ENCODE measurements at places on chromosomes 4 and X. TPM values are rescaled to one million over a fixed set of nuclear protein-coding genes. Genes with fewer than 3 reads are reported as not detected.

SLC26A1 gene
- 0.21 TPM for total RNA-seq

DNA sequence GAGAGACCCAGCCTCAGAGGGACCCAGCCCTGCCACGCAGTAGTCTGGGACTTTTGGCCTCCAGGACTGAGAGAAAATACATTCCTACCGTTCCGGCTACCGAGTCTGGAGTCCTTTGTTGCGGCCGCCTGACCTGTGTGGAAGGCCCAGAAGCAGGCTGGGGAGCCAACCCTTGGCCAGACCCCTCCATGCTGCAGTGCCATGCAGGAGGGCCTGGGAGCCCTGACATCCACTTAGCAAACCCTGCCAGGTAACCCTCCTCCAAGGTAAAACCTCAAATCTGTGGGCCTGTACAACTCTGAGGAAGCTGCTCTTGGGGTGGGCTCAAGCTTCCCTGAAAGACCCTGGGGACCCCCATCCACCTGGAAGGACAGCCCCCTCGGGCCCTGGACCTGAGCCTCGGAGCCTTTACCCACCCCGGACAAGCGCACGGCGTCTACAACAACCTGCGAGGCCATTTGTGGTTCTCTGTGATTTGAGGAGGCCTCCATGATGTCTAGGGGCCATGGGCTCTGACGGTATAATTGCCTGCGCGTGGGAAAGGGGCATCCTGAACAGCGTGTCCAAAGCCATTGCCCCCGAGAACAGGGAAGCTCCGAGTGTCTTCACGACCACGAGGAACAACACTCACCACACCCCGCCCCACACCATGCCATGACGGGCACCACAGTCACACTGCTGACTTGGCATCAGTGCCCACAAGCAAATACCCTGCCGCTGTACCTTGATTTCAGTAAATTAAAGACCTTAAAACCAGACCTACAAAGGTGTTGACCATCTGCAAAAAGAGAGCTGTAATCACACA is 58.7 kb downstream of the ZFYVE28 start:
- H3K4me3 ChIP-seq: no peak overlapping the region
- H3K27me3 ChIP-seq: no peaks in the 10 kb centered on the region
- H3K4me1 ChIP-seq: peaks cover 12% of the 10 kb centered on the region
- H3K27ac ChIP-seq: no peak overlapping the region
- no peak for DNase-seq

DNA sequence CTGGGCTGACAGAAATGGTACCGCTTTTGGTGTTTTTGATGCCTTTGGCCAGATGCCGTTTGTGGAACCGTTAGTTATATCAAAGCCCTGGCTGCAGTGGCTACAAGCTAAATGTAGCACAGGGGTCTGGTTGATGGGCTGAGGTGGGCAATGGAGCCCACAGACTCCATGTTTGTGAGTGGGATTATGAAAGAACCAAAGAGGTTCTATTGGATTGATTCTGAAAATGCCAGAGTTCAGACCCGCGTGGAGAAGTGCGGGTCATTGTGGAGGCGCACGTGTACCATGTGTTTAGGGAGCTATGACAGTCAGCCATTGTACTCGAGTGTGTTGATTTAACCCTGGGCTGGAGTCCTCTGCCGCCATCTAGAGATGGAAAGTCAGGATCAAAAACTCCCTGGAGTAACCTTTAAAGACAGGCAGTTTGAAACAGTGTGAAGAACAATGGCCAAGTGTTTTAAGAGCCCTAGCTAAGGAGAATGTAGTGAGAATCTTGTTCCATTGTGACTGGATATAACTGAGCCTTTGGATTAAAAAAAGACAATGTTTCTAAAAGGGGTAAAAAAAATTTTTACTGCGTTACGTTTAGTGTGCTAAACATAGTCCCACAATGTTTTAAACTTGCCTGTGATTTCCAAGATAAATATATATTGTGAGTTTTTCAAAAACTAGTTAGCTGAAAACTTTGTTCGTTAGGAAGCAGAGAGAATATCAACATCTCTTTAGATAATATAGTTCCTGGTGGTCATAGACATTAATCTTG is 12.7 kb downstream of the ART3 start:
- no peaks in the 10 kb centered on the region for H3K36me3 ChIP-seq
- DNase-seq: no peak
- H3K4me3 ChIP-seq: no peak overlapping the region

DNA sequence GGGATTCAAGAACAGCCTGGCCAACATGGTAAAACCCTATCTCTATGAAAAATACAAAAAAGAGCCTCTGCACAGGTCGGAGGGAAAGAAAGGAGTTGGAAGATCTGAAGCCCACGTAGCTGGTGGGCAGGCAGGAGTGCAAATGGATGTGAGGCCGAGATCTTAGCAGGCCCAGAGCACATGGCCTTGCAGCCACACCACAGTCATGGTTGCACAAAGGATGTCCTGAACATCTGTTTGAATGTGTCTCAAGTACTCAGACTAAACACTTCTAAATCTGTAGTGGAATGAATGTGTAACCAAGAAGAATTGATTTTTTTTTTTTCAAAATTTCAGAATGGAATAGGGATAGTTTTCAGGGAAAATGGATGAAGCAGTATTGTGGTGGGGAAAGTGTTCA is 10.8 kb downstream of the CA5B start:
- H3K4me1 ChIP-seq: peaks cover 53% of the 10 kb centered on the region
- H3K36me3 ChIP-seq: peaks cover 24% of the 10 kb centered on the region
- DNase-seq: no peak

ADAMTS3 gene
- not detected for total RNA-seq

DNA sequence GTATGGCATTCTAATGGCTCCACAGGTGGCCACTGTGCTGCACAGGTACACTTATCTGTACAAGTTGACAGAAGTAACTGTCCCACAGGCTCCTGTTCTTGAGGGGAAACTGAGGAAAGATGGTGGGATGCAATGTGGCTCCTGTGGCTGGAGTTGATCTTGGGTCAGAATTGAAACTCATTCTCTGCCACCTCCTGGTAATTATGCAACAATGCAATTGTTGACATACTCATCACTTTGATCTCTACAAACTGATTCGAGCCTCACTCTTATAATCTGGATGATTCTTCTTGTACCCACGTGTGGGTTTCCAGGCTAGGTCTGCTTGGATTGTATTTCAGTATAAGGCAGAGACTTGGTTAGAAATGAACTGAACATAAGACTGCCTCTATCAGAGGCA is 148.8 kb downstream of the CCNG2 start:
- H3K4me1 ChIP-seq: peaks cover under 1% of the 10 kb centered on the region
- H3K27me3 ChIP-seq: peaks cover 3% of the 10 kb centered on the region
- no peak for DNase-seq
- no peak overlapping the region for H3K27ac ChIP-seq

MAGEB16 gene
- not detected for total RNA-seq

DNA sequence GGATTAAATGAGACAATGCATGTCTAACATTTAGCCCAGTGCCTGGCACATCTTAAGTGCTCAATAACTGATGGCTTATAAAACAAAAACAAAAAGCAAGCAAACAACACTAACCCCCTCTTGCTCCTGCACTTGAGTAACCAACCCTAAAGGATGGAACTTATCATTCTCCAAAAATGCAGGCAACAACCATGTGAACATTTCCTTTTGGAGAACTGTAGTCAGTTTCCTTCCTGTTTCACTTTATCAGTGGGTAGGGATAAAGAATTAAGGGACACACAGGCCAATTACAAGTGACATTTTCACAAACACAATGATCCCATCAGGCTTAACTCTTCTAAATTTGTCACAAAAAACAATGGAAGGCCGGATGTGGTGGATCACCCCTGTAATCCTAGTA is 30.4 kb downstream of the RPS3A start:
- H3K27ac ChIP-seq: no peak overlapping the region
- H3K4me1 ChIP-seq: no peaks in the 10 kb centered on the region
- DNase-seq: no peak
- no peaks in the 10 kb centered on the region for H3K36me3 ChIP-seq

DNA sequence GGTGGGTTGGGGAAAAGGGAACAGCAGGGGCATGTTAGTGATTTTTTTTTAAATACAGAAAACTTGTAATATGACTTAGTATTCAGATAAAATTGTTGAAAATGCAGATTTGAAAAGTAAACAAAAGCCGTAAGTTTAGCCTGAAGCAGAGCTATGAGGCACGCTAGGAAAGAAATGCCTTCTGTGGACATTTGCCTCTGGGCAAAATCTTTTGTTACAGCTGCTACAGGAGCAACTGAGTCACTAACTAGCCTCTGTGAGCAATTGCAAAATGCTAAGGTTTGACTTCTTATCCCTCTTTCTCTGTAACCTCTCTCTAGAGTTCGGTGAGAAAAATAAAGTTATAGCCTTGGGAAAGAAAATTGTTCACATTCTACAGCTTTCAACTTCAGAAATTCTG is 350.0 kb downstream of the SLC7A11 start:
- no peaks in the 10 kb centered on the region for H3K27me3 ChIP-seq
- DNase-seq: no peak
- no peak overlapping the region for H3K27ac ChIP-seq
- H3K36me3 ChIP-seq: no peaks in the 10 kb centered on the region
- no peaks in the 10 kb centered on the region for H3K4me1 ChIP-seq

DNA sequence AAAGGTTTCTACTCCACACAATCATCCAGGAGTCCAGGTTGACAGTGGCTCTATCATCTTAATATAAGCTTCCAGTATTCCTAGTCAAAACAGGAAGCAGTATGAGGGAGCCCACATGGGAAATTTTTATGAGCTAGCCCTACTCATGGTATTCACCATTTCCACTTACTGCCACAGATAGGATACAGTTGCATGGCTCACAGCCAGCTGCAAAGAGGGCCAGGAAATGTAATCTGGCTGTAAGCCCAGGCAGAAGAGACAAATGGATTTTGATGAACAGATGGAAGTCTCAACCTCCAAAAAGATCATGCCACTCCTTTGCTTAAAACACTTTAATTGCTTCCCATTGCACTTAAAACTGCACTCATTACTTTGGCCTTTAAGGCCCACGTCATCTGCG is 150.6 kb downstream of the ADAMTS3 start:
- H3K27ac ChIP-seq: no peak overlapping the region
- H3K4me3 ChIP-seq: no peak overlapping the region
- no peaks in the 10 kb centered on the region for H3K36me3 ChIP-seq
- no peaks in the 10 kb centered on the region for H3K4me1 ChIP-seq

DNA sequence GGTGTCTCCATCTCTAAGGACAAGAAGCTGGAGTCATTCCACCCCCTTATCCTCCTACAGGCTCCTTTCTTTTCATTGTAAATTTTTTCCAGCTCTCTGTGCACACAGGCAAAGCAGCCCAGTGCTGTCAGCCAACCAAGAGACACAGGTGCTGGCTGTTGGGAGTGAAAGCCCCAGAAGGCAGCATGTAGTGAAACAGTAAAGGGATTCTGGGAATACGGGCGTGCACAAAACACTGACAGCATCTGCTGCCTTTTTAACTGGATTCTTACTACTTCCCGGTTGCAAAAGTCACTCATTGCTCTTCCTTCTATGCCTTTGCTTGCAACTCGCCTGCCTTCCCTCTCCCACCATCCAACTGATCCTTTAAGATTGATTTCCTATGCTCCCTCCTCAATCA is 208.6 kb upstream of the PRPS2 start:
- no peaks in the 10 kb centered on the region for H3K27me3 ChIP-seq
- no peaks in the 10 kb centered on the region for H3K4me1 ChIP-seq
- H3K4me3 ChIP-seq: no peak overlapping the region
- DNase-seq: no peak

DNA sequence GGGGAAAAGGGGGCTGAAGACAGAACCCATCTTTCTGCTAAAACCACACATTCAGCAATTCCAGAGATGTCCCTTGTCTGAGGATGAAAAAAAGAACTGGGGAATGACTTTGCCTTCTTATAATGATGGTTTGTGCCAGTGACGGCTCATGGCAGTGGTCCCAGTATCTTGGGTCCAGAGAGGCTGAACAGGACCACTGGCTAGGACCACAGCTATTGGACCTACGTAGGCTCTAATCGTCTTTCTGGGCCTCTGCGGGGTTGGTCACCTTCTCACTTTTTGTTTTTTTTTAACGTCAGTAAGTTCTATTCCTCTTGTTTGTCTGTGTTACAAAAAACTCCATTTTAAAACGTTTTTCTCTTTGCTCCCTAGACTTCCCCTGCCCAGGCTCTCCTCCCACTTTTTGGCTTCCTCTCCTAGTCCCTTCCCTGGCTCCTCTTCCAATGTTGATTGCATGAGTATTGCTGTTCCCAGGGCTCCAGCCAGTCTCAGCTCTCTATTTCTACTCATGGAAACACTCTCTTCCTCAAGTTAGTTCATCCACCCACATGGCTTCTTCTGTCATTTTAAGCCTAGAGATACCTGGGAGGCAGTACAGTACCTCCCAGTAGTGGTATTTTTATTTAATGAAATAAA is 52.6 kb upstream of the STX18 start:
- no peak for DNase-seq
- H3K4me1 ChIP-seq: no peaks in the 10 kb centered on the region
- no peak overlapping the region for H3K4me3 ChIP-seq
- H3K27ac ChIP-seq: peak overlapping the region; percentile 62

KCND1 gene
- 1.3 TPM for total RNA-seq

DNA sequence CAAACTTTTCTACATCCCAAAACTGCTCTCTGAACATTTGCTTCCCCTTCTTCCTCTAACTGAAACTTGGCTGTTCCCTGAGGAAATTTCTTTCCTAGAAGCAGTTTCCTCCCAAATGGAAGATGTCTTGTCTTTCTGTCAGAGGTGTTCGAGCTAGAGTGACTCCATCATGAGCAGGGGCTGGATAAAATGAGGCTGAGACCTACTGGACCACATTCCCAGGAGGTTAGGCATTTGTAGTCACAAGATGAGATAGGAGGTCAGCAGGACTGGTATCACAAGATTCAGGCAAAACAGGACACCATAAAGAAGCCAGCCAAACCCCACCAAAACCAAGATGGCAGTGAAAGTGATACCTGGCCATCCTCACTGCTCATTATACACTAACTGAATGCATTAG is 35.8 kb upstream of the PGRMC2 start:
- no peak overlapping the region for H3K27ac ChIP-seq
- peaks cover 7% of the 10 kb centered on the region for H3K36me3 ChIP-seq
- no peak overlapping the region for H3K4me3 ChIP-seq
- no peaks in the 10 kb centered on the region for H3K27me3 ChIP-seq

DNA sequence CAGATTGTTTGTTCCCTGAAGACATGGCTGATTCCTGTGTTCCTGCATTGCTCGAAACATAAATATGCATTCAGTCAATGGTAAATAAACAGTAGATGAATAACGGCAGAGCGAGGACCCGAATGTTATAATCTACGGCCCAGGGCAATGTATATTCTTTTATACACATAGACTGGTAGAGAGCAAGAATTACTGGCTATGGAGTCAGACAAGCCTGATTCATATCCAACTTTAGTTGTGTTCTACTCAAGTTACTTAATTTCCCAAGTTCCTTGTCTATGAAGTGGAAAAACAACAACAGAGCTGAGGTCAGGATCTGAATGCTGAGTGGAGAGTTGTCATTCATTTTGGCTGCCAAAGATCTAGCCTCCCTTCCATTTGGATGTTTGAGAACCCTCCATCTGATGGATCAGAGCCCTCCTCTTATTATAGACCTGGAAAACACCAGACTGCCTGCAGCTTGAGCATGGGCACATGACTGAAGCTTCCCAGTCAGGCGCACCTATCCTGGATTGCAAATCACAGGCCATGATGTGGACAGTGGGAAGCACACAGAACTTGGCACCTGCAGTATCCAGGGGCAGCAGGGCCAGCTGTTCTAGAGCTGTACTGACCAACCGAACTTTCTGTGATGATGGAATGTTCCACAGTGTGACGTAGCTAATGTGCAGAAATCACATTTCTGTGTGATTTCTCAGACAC is 80.1 kb downstream of the FAM184B start:
- H3K4me1 ChIP-seq: no peaks in the 10 kb centered on the region
- H3K27me3 ChIP-seq: no peaks in the 10 kb centered on the region
- no peaks in the 10 kb centered on the region for H3K36me3 ChIP-seq
- DNase-seq: no peak

INTS12 gene
- total RNA-seq: 28.0 TPM

VCX gene
- total RNA-seq: not detected

Data from activated naive CD8-positive, alpha-beta T cell treated with anti-CD3 and anti-CD28 coated beads for 36 hours (primary cell).